ENCODE measurements at places on chromosomes 11 and 22. TPM values are rescaled to one million over a fixed set of nuclear protein-coding genes. Genes with fewer than 3 reads are reported as not detected.

The SCN3B gene
- 0.80 TPM for total RNA-seq

The POU2AF1 gene
- total RNA-seq = 5.1 TPM

The VWCE gene
- total RNA-seq = not detected

The DEUP1 gene
- not detected for total RNA-seq

The ZNRD2 gene
- total RNA-seq = 25.7 TPM

The KCTD17 gene
- total RNA-seq = 16.0 TPM

The APOBEC3H gene
- not detected for total RNA-seq

The PGA4 gene
- not detected for total RNA-seq

The MS4A7 gene
- 52.0 TPM for total RNA-seq

The CELSR1 gene
- total RNA-seq = 1.1 TPM

The STK33 gene
- 4.1 TPM for total RNA-seq

DNA sequence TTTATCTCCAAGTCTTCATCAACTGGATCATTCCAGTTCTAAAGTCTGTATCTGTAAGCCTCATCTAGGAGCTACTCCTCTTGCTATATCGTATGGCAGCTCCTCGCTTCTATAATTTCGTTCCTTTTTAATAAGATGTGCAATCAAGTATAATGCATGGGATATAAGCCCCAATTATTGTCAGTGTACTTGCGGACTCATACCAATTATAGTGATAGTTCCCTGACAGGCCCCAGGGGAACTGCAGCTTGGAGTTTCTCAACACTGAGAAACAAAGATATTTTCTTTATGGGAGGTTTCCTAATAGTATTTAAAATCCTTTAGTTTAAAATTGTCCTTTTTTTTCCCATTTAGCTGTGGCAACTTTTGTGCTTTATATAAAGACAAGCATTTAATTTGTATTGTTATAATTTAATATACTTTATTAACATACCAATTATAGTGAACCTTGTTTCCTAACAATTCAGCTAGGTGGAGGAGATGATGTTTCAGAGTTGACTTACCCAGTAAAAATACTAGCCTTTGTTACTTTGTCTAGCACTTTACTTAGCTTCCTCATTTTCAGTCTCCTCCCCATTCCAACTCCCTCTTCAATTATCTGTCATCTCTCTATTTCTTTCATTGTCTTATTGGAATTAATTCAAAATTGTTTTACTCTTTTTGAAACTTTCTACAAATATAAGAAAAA lies 25.3 kb upstream of the DDX17 start:
- no peak overlapping the region for H3K4me3 ChIP-seq
- no peak overlapping the region for H3K27ac ChIP-seq
- no peaks in the 10 kb centered on the region for H3K4me1 ChIP-seq
- no peaks in the 10 kb centered on the region for H3K36me3 ChIP-seq
- DNase-seq = no peak
- no peaks in the 10 kb centered on the region for H3K27me3 ChIP-seq

- no peaks in the 10 kb centered on the region for H3K27me3 ChIP-seq
- no peak overlapping the region for H3K4me3 ChIP-seq
- no peaks in the 10 kb centered on the region for H3K36me3 ChIP-seq
- DNase-seq = no peak
- peaks cover 9% of the 10 kb centered on the region for H3K4me1 ChIP-seq
Measured at GRCh38 chr22:26442086-26442756, 13.2 kb downstream of the ASPHD2 start.

GRCh38 chr22:50606165-50606945 lies 5.8 kb downstream of the MAPK8IP2 start:
- no peaks in the 10 kb centered on the region for H3K27me3 ChIP-seq
- H3K36me3 ChIP-seq = no peaks in the 10 kb centered on the region
- H3K4me3 ChIP-seq = no peak overlapping the region
- H3K4me1 ChIP-seq = no peaks in the 10 kb centered on the region
- DNase-seq = no peak

- H3K4me1 ChIP-seq = no peaks in the 10 kb centered on the region
- H3K4me3 ChIP-seq = no peak overlapping the region
- H3K27me3 ChIP-seq = no peaks in the 10 kb centered on the region
- H3K36me3 ChIP-seq = no peaks in the 10 kb centered on the region
- no peak for DNase-seq
- H3K27ac ChIP-seq = no peak overlapping the region
Measured at GRCh38 chr11:87125257-87125656, 87.5 kb downstream of the TMEM135 start.

DNA sequence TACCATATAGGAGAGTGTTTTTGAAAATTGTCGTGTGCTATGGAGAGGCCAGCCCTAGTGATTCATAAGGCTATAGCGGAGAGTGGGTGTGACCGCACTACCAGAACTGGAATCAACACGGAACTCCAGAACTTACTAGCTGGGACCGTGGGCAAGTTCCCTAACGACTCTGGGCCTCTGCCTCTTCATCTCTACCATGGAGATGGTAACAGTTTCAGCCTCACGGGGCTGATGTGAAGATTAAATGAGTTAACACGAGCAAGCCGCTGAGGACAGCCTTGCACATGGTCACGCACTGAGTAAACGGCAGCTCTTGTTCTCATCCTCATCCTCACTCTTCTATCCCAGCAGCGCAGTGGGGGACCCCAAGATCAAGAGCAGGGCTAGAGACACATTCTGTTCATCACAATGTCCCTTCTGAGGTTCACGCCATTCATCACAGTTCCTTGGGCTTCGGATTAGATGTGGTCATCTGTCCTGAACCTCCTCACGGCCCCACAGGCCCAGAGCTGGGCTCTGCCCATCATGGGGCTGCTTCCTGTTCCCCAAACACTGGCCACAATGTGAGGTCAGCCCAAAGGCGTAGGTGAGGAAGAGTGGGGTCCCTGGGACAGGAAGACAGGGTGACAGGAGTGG lies 47.2 kb upstream of the CD5 start:
- H3K4me3 ChIP-seq = no peak overlapping the region
- DNase-seq = peak; percentile 30
- H3K27ac ChIP-seq = no peak overlapping the region
- H3K36me3 ChIP-seq = no peaks in the 10 kb centered on the region

DNA sequence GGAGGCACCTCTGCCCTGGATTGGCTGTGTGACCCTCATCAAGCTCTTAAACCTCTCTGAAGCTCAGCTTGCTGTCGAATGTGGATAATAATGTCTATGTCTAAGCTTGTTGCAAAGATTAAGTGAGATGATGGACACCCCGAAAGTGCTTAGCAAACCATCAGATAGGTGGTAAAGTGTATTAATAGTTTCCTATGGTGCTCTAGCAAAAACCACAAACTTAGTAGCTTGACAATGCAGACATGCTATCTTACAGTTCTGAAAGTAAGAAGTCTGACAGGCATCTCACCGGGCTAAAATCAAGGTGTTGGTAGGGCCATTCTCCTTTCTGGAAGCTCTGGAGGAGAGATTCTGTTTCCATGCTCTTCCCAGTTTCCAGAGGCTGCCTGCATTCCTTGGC lies 106.5 kb upstream of the CSNK2A3 start:
- no peak overlapping the region for H3K27ac ChIP-seq
- no peaks in the 10 kb centered on the region for H3K4me1 ChIP-seq
- H3K27me3 ChIP-seq = no peaks in the 10 kb centered on the region
- H3K36me3 ChIP-seq = no peaks in the 10 kb centered on the region

DNA sequence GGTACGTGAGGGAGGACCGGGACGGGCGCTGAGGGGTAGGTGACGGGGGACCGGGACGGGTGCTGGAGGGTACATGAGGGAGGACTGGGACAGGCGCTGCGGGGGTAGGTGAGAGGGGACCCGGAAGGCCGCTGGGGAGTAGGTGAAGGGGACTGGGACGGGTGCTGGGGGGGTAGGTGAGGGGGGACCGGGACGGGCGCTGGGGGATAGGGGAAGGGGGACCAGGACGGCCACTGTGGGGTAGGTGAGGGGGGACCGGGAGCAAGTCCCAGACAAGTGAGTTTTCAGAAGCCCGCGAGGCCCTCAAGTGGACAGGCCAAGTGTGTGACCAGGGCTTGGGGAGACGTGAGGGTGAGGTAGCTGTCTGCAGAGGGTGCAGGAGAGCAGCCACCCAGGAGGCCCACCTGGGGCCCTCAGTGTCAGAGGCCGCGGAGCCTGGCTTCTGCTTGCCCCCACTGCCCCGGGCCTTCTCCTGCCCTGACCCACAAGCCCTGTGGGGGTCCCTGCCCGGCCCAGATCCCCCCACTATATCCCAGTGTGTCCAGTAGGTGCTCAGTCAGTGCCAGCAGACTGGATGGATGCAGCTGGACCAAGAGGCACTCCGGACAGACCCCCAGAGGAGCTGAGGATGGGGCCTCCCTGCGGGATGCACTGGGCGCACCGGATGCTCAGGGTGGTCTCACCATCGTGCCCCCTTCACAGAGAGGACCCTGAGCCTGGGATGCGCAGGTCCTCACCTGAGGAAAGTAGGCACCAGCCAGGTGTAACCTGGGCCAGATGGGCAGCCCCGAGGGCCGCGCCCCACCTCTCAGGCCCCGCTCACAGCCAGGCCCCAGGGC lies 44.2 kb upstream of the TH start:
- no peak overlapping the region for H3K27ac ChIP-seq
- no peaks in the 10 kb centered on the region for H3K4me1 ChIP-seq
- H3K36me3 ChIP-seq = no peaks in the 10 kb centered on the region
- H3K4me3 ChIP-seq = no peak overlapping the region
- peak; percentile 40 for DNase-seq
- no peaks in the 10 kb centered on the region for H3K27me3 ChIP-seq

GRCh38 chr22:17950651-17951214 lies 73.6 kb downstream of the MICAL3 start:
- no peak overlapping the region for H3K27ac ChIP-seq
- no peaks in the 10 kb centered on the region for H3K27me3 ChIP-seq
- peaks cover 10% of the 10 kb centered on the region for H3K4me1 ChIP-seq
- no peak for DNase-seq
- no peak overlapping the region for H3K4me3 ChIP-seq
- no peaks in the 10 kb centered on the region for H3K36me3 ChIP-seq

DNA sequence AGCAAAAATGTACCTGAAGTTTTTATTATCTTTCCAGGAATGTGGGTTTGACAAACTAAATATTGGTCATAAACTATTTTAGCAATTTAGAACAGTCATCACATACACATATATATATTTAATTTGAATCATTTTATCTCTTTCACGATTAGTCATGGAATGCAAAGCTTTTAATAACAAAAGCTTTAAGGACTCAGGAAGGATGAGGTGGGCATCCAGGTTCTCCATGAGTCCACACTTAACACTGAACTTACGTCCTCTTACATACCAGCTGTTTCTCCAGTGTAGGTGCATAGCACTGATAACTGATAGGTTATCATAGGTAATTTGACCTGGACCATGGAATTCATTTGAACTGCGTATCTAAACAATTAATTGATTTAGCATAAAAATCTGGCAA lies 28.1 kb upstream of the GNAZ start:
- H3K4me3 ChIP-seq = no peak overlapping the region
- no peak for DNase-seq
- no peak overlapping the region for H3K27ac ChIP-seq
- no peaks in the 10 kb centered on the region for H3K4me1 ChIP-seq

- H3K36me3 ChIP-seq = no peaks in the 10 kb centered on the region
- H3K27ac ChIP-seq = no peak overlapping the region
- no peak overlapping the region for H3K4me3 ChIP-seq
- H3K4me1 ChIP-seq = no peaks in the 10 kb centered on the region
- no peaks in the 10 kb centered on the region for H3K27me3 ChIP-seq
- DNase-seq = no peak
Measured at GRCh38 chr11:10982704-10983510, 125.1 kb upstream of the ZBED5 start.

GRCh38 chr11:109076870-109077269 lies 345.1 kb upstream of the C11orf87 start:
- H3K4me3 ChIP-seq = no peak overlapping the region
- no peaks in the 10 kb centered on the region for H3K27me3 ChIP-seq
- no peaks in the 10 kb centered on the region for H3K4me1 ChIP-seq
- no peaks in the 10 kb centered on the region for H3K36me3 ChIP-seq

GRCh38 chr11:44695169-44695833 lies 31.5 kb upstream of the TSPAN18 start:
- H3K36me3 ChIP-seq = no peaks in the 10 kb centered on the region
- H3K27ac ChIP-seq = no peak overlapping the region
- no peak for DNase-seq
- H3K27me3 ChIP-seq = no peaks in the 10 kb centered on the region

All from Peyer's patch (tissue), 4 donors.